ENCODE measurements at places on chromosomes 12 and 14.
A peak's percentile ranks its signal among the peaks of the same experiment; 100 is the strongest.

- DNase-seq = no peak
Measured at GRCh38 chr14:37168721-37169120, 3.7 kb downstream of the SLC25A21 start.

DNA sequence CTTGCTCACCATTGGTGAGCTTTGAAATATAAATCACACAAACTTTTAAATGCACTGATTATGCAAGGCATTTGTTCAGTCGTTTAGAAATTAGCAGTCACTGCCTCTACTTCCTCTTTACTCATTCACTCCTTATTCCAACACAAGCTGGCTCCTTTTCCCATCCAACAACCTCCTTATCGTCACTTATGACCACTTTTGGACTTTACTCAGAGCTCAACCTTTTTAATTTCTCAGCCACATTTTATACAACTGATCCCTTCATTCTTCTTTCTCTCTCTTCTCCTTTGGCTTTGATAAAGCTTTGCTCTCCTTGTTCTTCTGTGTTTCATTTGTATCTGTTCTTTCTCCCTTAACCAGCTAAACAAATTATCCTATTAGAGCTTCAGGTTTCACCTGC, 126.4 kb upstream of the PLEKHA5 start:
- no peak for DNase-seq

- no peak for DNase-seq
Measured at GRCh38 chr12:19506497-19506896, 67.2 kb downstream of the AEBP2 start.

GRCh38 chr14:99357916-99358390, 86.0 kb upstream of the BCL11B start:
- DNase-seq = no peak

DNA sequence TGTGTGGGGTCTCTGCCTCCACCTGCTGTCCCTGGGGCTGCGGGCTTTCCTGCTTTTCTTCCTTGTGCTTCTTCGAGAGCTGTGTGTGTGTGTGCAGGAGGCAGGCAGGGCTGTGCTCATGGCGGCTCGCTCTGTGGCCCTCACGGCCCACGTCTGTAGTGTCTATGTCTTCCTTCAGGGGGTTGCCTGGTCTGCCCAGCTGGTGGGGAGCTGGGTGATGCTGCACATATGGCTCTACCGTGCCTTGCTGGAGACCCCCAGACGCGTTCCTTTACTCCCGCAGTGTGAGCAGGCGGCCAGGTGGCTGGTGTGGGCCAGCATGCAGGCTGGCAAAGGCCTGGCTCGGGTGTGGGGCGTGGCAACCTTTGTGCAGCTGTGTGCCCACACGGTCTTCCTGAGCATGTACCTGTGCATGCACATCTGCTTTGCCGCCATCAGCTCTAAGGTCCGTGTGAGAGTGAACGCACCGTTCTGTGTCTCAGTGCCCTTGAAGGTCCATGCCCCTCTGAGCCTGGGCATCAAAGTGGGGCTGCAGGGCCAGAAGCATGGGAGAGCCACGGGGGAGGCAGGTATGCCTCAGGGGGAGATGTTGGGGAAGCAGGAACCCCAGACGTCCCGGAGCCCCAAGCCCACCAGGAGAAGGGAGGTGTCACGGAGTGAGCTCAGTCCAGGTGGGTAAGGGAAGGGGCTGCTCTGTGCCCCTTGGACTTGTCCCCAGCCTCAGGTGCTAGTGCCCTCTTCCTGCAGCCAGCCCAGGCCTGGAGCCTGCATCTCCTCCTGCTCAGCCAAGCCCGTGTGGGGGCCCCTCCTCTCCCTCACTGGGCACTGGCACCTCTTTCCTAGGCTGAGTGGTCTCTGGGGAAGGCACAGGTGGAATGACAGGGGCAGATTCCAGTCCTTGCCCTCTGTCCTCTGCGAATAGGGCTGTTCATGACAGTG, 26.4 kb downstream of the CLSTN3 start:
- no peak for DNase-seq

GRCh38 chr12:27583981-27584380, 60.0 kb downstream of the PPFIBP1 start:
- no peak for DNase-seq

- peak; percentile 89 for DNase-seq
Measured at GRCh38 chr14:93939304-93940229, 12.4 kb downstream of the FAM181A start.

All from stimulated activated CD4-positive, alpha-beta T cell treated with anti-CD3 and anti-CD28 coated beads, Interleukin-15, amount 100 ng/mL, for 48 hours (primary cell).